ENCODE measurements at places on chromosomes 5 and 9. TPM values are rescaled to one million over a fixed set of nuclear protein-coding genes. Genes with fewer than 3 reads are reported as not detected.

The ARID3C gene
- total RNA-seq = 0.13 TPM

The SLC6A19 gene
- total RNA-seq = not detected

The PCDHB5 gene
- 23.8 TPM for total RNA-seq

The MYMK gene
- total RNA-seq = 1.1 TPM

- H3K4me1 ChIP-seq = peaks cover 14% of the 10 kb centered on the region
- peaks cover 9% of the 10 kb centered on the region for H3K36me3 ChIP-seq
- H3K27ac ChIP-seq = no peak overlapping the region
- no peak overlapping the region for H3K4me3 ChIP-seq
- H3K27me3 ChIP-seq = no peaks in the 10 kb centered on the region
Measured at GRCh38 chr9:127908660-127908926, 8.2 kb downstream of the ST6GALNAC4 start.

DNA sequence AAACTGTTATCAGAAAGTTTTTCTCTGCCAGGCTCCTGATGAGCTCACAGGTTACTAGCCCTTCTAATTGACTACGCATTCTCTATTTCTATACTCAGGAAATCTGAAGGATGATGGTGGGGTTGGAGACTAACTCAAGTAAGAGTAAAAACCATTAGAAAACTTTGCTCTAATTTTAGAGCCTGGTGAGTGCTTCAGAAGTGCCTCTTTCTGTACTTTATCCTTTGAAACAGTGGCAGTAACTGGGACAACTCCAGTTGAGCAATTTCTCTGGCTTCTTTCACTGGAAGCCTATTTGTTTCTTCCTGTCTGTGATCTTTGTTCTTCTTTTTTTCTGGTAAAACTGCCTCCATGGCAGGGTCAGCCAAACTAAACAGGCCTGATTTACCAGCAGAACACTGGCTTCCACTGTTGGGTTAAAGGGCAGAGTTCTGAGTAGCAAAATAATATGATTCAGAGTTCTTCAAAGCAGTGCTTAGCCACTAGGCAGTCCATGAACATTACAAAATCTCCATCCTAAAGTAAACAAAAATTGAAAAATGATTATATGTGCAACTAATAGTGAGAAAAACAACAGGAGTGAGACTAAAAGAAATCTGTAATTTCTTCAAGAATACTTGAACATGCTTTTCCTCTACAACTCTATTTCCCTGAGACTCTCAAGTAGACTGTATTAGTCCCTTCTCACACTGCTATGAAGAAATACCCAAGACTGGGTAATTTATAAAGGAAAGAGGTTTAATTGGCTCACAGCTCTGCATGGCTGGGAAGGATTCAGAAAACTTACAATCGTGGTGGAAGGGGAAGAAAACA, 79.8 kb downstream of the MROH2B start:
- H3K27me3 ChIP-seq = no peaks in the 10 kb centered on the region
- no peaks in the 10 kb centered on the region for H3K4me1 ChIP-seq
- H3K36me3 ChIP-seq = no peaks in the 10 kb centered on the region
- no peak for DNase-seq
- H3K27ac ChIP-seq = no peak overlapping the region

- H3K27me3 ChIP-seq = peaks cover 4% of the 10 kb centered on the region
- H3K36me3 ChIP-seq = no peaks in the 10 kb centered on the region
- H3K27ac ChIP-seq = no peak overlapping the region
- H3K4me3 ChIP-seq = no peak overlapping the region
- no peaks in the 10 kb centered on the region for H3K4me1 ChIP-seq
Measured at GRCh38 chr9:40925149-40925548, 203.3 kb downstream of the FOXD4L6 start.

GRCh38 chr5:133831491-133832224, 136.8 kb downstream of the C5orf15 start:
- no peaks in the 10 kb centered on the region for H3K36me3 ChIP-seq
- no peak overlapping the region for H3K27ac ChIP-seq
- H3K4me3 ChIP-seq = no peak overlapping the region
- H3K4me1 ChIP-seq = peaks cover 6% of the 10 kb centered on the region

- peaks cover 8% of the 10 kb centered on the region for H3K4me1 ChIP-seq
- DNase-seq = no peak
- no peak overlapping the region for H3K27ac ChIP-seq
- H3K36me3 ChIP-seq = no peaks in the 10 kb centered on the region
- no peaks in the 10 kb centered on the region for H3K27me3 ChIP-seq
Measured at GRCh38 chr5:84685121-84685894, 300.6 kb upstream of the EDIL3 start.

DNA sequence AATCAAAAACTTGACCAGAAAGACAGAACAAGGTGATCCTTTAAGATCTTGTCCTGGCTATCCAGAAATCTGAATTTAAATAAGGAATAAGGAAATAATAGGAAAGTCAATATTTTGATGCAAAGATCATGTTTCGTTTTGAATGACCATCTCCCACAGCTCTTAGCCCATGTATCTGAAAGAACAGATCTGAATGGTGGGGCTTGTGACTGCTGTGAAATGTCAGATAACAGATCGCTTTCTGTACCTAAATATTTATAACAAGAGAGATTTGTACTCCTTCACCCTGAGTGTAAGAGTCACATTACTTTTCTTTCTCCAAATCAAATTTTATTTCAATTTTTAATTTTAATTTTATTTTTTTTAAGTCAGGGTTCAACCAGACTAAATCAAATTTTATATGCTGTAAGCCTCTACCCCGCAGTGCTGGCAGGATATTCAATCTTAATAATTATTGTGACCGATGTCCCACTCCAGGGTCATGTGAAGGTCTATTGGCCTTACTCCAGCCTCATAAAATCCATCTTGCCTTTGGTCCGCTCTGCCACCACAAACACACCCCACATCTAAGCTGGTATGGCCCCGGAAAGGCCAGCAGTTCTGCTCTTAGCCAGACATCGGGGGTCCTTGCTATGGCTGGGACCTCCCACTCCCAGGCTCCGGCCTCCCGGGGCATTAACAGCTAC, 7.0 kb upstream of the SLC26A2 start:
- no peaks in the 10 kb centered on the region for H3K27me3 ChIP-seq
- H3K4me1 ChIP-seq = peaks cover 24% of the 10 kb centered on the region
- H3K36me3 ChIP-seq = no peaks in the 10 kb centered on the region
- peak; percentile 19 for DNase-seq
- H3K4me3 ChIP-seq = no peak overlapping the region

- H3K36me3 ChIP-seq = no peaks in the 10 kb centered on the region
- H3K27me3 ChIP-seq = no peaks in the 10 kb centered on the region
- no peak overlapping the region for H3K4me3 ChIP-seq
- DNase-seq = no peak
- no peak overlapping the region for H3K27ac ChIP-seq
- peaks cover 12% of the 10 kb centered on the region for H3K4me1 ChIP-seq
Measured at GRCh38 chr9:120645760-120646159, 65.8 kb upstream of the CDK5RAP2 start.
